ENCODE measurements at places on chromosomes 11 and 22. TPM values are rescaled to one million over a fixed set of nuclear protein-coding genes. Genes with fewer than 3 reads are reported as not detected.

ANO9 gene
- 70.3 TPM for total RNA-seq

KIAA1671 gene
- total RNA-seq = 36.8 TPM

OR2AG2 gene
- 0.07 TPM for total RNA-seq

PRSS23 gene
- total RNA-seq = 3.8 TPM

KCNE3 gene
- not detected for total RNA-seq

MUC2 gene
- total RNA-seq = 0.47 TPM

PSMA1 gene
- total RNA-seq = 211 TPM

DNA sequence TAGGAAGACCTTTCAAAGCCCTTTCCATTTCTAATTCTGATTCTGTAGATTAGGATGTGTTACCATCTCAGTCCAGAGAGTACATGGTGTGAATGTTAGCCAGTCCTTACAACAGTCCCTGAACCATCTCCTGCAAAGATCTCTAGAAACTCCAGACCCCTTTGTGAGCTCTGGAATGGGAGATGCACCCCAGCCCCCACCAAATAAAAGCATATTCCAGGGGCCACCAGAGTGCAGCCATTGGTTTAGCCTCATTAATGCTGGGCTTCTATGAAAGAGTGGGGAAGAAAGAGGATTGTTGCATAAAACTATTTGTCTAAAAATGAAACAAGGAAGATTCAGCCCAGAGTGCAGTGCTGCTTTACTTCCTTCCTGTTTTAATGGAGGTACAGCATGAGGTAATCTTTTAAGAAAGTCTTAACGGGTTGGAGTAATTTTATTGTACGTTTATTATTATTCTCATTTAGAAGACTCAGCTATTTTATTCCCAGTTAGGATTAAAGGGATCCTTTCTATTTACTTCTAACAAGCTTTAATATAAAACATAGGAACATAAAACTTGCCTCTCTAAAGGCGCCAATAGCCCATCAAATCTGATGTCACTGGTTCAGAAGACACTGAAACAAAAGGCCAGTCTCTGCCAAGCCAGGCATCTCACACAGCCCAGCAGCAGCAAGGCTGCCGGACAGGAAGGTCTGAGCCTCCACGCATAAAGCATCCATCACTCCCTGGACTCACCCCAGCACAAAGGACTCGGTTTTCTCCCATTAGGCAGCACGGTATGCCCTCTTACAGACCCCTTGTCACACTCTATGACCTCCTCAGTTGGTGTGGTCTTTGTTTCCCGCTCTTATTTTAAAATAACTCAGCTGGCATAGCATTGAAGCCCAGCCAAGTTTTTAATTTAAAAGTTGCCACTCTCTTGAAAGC, 203.9 kb upstream of the BLID start:
- H3K36me3 ChIP-seq = no peaks in the 10 kb centered on the region
- no peak for DNase-seq
- H3K27ac ChIP-seq = no peak overlapping the region
- no peaks in the 10 kb centered on the region for H3K4me1 ChIP-seq

- no peaks in the 10 kb centered on the region for H3K36me3 ChIP-seq
- no peaks in the 10 kb centered on the region for H3K4me1 ChIP-seq
- no peak overlapping the region for H3K4me3 ChIP-seq
- no peak for DNase-seq
These were observed 151.7 kb downstream of the NELL1 start for GRCh38 chr11:20821046-20821445.

GRCh38 chr11:50182486-50182885, 149.8 kb downstream of the OR4C45 start:
- H3K4me1 ChIP-seq = no peaks in the 10 kb centered on the region
- no peaks in the 10 kb centered on the region for H3K36me3 ChIP-seq
- H3K27me3 ChIP-seq = no peaks in the 10 kb centered on the region
- H3K4me3 ChIP-seq = no peak overlapping the region

All from HCT116 (cell line).